DMS79 treated with DMSO at 0.1 percent for 48 hours (cell line): ENCODE measurements at places on chromosomes 1 and 21.

GRCh38 chr21:34736116-34736874 is 67.5 kb downstream of the CLIC6 start:
- DNase-seq = no peak

GRCh38 chr1:71582673-71583072 is 501.8 kb upstream of the ZRANB2 start:
- no peak for DNase-seq

DNA sequence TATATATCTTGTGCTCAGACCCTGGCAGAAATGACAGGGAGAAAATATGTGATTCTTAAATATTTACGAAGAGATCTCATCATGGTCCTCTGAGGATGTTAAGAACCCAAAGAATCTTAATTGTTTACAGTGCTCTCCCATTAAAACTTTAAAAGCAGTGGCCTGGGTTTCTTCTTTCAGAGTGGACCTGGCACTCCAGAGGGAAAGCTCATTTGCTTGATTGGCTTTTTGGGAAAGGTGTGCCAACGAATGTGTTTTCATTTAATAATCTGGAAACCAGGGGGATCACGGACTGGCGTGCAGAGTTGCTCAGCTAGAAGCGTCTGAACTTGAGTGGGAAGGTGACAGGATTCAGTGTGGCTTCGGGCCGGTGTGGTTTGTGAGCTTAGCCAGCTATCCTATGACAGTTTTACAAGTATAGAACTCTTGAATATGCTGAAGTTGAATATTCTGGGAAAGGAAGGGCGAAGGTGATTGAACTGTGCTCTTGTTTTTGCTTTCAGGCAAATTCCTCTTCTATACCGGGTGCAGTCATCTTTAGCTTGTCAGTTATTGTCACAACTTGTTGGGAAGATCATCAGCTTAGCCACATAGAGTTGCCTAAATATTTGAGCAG is 154.8 kb downstream of the C1orf21 start:
- no peak for DNase-seq

GRCh38 chr1:192225703-192226102 is 67.4 kb downstream of the RGS18 start:
- no peak for DNase-seq

DNA sequence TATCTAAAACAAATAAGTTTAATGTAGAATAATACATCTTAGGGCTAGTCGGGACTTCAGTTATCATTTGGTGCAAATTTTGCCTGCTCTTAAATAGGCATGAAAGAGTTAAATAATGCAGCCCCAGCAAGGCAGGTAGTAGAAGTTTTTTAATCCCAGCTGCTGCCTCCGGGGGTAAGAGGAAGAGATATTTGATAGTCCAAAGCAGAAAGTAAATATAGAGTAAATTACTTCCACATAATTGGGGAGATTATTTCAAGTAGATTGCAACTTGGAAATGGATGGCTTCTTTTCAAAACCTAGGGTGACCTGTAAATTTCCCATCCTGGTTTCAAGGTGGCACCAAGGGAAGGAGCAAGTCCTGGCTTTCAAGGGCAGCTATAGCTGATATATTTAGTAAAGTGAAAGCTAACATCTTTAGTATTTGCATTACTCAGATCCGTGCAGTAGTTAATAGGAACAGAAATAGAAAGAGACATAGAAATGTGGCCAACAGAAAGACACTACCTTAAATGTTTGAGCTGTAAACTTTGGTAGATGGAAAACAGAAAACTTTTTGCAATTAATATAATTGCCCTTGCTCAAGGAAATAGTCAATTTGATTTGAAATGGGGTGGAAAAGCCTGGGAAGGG is 109.1 kb downstream of the LMO4 start:
- DNase-seq = peak; percentile 9
